ENCODE measurements at places on chromosomes 7 and 10. TPM values are rescaled to one million over a fixed set of nuclear protein-coding genes. Genes with fewer than 3 reads are reported as not detected.

- no peak for DNase-seq
These were observed 117.1 kb upstream of the DPP6 start for GRCh38 chr7:153935095-153935494.

Gene MYH16
- not detected for total RNA-seq

Gene NUTM2B
- 1.00 TPM for total RNA-seq

Gene CDC14C
- total RNA-seq, result not detected

Gene GATA3
- 18.5 TPM for total RNA-seq

Gene HOXA5
- 55.0 TPM for total RNA-seq

Gene SFTPA1
- total RNA-seq, result 0.22 TPM

DNA sequence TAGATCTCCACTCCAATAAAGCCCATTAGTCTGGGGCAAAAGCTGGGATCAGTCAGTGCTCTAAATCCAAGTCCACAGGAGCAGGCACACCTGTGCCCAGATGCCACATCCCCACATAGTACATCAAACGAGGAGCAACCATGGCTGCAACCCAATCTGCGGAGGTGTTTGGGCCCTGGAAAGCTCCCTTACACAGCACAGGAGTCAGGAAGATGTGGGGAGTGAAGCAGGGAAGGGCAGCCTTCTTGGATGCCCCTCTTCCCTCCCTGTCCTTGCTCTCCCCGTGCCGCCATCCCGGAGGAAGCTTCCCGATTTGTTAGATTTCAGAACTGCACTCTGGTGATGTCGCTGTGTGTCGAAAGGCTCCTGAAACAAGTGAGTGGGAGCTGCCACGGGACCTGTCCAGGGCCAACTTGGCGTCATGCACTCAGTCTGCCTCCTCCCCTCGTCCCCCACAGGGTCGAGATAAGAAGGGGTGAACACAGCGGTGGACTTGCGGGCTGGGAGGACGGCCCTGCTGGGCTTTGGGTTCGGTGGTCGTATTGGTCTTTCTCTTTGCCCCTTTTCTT is 230.6 kb upstream of the GRB10 start:
- no peak for DNase-seq

Gene CALCR
- total RNA-seq, result 0.10 TPM

- DNase-seq, result peak; percentile 80
These were observed at the start of gene CRTAC1 for GRCh38 chr10:98030093-98030821. CRTAC1 (minus strand) TSS chr10:98030621; CDS start chr10:98030472, 149 bp downstream.

DNA sequence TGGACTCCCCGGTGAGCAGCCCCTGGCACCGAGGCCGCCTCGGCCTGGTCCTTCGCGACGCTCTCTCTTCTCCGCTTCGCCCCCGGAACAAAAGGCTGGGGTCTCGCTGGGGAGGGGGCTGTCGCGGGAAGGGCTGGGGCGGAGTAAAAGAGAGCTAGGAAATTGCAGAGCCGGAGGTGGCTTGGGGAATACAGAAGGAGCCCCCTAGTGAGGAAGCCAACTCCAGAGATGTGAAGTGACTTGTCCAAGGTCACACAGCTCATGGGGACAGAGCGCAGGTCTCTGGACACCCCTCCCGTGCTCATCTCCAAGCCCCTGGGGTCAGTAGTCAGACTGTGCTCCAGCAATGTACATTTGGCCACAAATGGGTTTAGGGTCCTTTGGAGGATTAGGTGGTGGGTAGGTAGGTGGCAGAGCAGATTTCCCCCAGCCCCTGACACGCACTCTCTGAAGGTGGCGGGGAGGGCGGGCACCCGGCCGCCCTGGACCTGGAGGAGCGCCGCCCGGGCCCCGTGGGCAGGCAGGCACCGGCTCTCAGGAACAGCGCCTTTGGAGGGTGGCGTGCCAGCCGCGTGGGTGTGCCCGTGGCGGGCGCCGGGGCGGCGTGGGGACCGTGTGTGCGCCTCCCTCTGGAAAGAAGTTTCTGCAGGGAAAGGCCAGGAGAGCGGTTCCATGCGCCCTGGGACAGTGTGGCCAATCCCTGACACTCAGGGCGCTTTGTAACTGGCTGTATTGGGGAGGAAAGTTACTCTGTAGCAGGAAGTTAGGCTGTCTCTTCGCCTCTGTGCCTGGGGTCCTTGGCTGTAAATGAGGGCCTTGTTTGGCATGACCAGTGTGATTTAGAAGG is 910 bp downstream of the WIPF3 start:
- DNase-seq, result no peak

Gene RAB19
- 3.3 TPM for total RNA-seq

- DNase-seq, result no peak
These were observed 47.7 kb upstream of the NRP1 start for GRCh38 chr10:33382216-33382600.

DNA sequence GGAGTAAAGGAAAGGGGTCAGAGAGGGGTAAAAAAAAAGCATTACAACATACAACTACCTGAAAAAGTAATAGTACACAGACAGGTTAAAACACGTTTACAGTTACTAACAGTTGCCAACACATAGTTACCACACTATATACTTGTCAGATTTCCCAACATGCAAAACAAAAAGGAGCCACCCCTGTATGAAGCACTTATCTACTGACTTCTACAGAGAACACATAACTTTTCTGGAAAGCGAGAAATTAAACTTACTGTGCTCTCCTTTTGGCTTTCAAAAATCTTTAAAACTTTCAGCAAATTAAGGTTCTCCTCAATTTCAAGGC is 2.1 kb downstream of the ABI1 start:
- no peak for DNase-seq

DNA sequence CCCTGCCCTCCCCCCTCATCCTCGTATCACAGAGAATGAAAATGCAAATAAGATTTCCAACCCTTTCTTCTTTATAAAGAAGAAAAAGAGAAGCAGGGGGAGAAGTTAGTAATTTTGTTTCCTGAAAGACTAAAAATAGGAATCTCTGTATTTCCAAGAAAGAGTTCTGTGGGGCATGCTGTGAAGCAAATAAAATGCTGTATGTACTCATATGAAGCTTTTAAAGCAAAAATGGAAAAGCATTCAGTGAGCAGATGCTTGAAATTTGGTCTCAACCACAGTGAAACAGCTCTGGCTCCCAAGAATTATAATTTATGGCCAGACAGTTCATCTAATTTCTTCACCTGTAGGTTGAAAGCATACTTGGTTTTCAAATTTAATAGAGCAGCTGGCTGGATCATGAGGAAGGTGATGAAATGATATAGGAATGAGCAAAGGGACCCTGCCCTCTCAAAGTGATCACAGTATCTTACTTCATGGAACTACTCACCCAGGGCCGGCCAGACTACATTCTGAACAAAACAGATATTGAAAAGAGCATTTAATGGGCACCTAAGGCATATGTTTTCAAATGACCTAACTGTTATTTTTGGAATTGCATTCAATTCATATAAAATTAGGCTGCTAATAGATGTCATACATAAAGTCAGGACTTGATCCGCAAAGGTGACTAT is 31.4 kb downstream of the SVIL start:
- peak; percentile 16 for DNase-seq

Gene DIP2C
- 23.1 TPM for total RNA-seq

GRCh38 chr10:73650537-73651331 is 5.1 kb downstream of the SYNPO2L start:
- DNase-seq, result no peak

Gene FEZF1
- total RNA-seq, result 0.67 TPM

- DNase-seq, result no peak
These were observed 152.2 kb downstream of the CRPPA start for GRCh38 chr7:16268821-16269768.

DNA sequence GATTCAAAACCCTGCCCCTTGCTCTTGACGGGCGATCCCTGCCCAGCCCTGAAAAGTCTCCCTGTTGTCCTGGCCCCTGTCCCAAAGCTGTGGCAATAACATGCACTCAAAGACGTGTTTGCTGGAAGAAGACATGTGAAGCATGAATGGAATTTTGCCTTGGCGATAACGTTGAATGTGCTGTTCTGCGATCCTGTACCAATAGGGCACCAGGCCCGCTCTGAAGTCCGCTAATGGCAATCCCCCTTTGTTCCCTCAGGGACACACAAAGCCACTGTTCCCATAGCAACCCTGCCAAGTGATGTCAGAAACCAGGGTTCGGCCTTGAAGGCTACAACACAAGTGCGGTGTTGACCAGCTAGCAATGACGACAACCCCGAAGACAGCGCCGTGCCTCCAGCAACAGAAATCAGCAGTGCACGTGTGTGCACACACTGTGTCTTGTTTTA is 284.6 kb downstream of the KLF6 start:
- no peak for DNase-seq

GRCh38 chr7:50687575-50688225 is 95.0 kb downstream of the GRB10 start:
- no peak for DNase-seq

GRCh38 chr10:71332466-71332865 is 13.4 kb downstream of the SLC29A3 start:
- no peak for DNase-seq

DNA sequence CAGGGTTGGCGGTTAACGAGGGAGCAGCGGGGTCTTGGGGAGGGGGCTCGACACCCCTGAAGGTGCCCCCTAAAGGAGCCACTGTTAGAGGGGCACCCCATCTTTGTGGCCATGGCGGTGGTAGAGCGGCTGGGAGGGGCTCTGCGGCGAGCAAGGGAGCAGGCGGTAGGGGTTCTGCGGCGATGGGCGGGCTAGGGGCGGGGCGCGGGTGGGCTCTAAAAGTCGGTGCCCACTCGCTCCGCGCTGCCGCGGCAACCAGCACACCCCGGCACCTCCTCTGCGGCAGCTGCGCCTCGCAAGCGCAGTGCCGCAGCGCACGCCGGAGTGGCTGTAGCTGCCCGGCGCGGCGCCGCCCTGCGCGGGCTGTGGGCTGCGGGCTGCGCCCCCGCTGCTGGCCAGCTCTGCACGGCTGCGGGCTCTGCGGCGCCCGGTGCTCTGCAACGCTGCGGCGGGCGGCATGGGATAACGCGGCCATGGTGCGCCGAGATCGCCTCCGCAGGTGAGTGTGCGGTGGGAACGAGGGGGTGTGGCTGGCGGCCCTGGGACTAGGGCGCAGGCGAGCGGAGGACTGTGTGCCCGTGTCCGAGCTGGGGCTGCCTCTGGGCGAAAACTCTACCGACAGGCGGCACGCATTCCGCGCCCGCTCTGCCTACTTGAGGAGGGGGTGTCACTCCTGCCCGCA is at the start of gene MEST:
MEST (plus strand) TSS at position 245 of the 682 bp plus-strand sequence; CDS start at position 474, 229 bp downstream.
- no peak for DNase-seq

Gene SOSTDC1
- 6.0 TPM for total RNA-seq

- DNase-seq, result no peak
These were observed 1.4 kb downstream of the CCDC136 start for GRCh38 chr7:128793181-128793547.

- no peak for DNase-seq
These were observed 9.7 kb downstream of the ATP6V0E2 start for GRCh38 chr7:149883452-149883861.

DNA sequence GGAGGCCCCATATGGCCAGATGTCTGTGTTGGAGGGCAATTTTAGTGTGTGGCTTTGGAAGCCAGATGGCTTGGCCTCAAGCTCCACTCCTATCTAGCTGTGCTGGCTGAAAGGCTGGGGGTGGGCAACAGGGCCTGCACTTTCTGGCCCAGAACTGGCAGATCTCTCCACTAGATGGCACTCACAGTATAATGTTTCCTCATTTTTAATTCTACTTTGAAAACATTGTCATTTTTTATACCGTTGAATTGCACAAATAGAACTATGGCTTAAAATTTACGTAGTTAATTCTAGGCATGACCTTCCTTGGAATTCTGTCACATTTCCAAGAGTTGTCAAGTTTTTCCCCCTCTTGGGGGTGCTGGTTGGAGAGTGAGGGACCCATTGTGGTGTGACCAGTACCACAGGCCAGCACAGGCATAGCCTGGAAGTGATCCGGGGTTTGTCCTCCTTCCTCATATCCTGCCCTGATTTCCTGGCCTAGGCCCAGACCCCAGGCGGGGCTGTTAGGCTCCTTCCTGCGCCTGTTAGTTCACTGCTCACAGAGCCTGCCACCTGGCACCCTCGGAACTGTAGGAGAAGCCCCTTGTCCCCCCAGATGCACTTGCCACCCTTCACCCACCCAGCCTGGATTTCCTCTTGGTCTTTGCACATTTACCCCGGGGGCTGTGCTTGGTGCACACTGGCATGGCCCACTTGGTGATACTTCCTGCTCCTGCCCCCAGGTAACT is 52.8 kb downstream of the ARHGAP22 start:
- DNase-seq, result no peak

GRCh38 chr10:72539137-72539536 is 86.7 kb downstream of the MICU1 start:
- DNase-seq, result no peak

Gene KCNMA1
- total RNA-seq, result 27.9 TPM

Gene ANKRD22
- 2.9 TPM for total RNA-seq

GRCh38 chr10:14621037-14621436 is 153.7 kb downstream of the FAM107B start:
- DNase-seq, result no peak

DNA sequence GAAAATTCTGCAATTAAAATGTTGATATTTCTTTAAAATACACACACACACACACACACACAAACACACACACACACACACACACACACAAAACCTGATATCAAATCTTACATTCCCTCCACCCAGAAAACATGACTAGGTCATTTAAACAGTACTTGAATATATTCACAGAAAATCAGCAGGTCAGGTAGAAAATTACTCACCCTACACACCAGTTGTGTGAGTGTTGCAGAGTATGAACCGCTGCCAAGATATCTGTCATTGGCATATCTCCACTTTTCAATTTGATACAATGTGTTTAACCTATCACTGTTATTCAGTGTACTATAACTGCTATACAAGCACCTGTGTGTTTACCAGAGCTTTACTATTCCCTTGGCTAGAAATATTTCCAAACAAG is 283.6 kb upstream of the LRRTM3 start:
- no peak for DNase-seq

GRCh38 chr7:105815576-105815975 is 60.8 kb downstream of the ATXN7L1 start:
- DNase-seq, result no peak

Gene GNAT3
- 0.70 TPM for total RNA-seq

Gene ZEB1
- total RNA-seq, result 1.1 TPM

DNA sequence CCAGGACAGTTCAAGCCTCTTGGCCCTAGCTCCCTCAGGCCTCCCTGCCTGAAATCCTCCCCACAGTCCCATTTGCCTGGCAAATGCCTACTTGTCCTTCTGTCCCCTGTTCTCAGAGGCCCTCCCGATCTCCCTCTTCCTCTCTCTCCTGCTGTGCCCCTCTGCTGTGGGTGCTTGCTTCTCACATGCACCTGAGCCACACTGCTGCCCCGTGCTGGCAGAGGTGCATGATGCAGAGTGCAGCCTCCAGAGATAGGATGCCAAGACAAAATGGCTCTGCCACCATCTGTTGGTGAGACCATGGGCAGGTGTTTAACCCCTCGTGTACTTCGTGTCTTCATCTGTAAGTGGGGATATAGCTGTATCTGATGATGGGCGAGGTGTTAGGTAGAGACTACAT is 158.4 kb downstream of the RGS10 start:
- DNase-seq, result no peak

- no peak for DNase-seq
These were observed 301.6 kb upstream of the HPS1 start for GRCh38 chr10:98748298-98748697.

DNA sequence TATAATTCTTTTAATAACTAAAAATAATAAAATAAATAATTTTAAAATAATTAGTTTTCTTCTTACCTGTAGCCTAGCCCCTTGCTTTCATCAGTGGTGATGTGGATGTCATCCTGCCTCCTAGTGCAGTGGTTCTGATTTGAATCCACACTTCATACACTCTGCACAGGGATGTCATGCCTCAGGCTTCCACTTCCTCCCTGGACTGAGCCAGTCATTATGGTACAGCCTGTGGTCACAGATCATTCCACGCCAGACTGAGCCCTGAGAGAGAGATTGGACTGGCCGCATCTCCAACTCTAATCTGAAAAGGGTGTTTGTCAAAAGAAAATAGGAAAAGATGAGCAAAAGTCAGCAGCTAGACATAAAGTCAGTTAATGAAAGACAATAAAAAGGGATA is 436.2 kb upstream of the IGFBP3 start:
- DNase-seq, result no peak

Gene BAMBI
- total RNA-seq, result 57.3 TPM

Data from type B pancreatic cell (in vitro differentiated cells).